WERI-Rb-1 (cell line): ENCODE measurements at places on chromosomes 5 and 9.

GRCh38 chr9:70044490-70045307 lies 1.1 kb downstream of the MAMDC2 start:
- no peak for DNase-seq

DNA sequence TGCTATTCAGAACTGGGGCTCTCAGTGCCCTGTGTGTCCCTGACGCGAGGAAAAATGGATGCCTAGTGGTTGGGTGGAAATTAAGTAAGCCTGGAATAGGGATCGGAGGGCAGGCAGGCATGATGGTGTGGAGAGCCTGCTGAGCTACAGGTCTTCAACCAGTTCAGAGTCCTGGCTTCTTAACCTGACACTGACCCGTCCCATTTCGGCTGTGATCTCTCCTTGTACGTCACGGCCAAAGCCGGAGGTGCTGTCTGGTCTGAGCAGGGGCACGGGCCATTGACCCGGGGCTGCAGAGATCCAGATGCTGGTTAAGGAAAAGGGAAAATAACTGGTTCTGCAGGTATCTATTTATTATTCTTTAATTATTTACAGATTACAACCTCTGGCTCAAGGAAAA lies 27.9 kb downstream of the RHOBTB3 start:
- DNase-seq = no peak

GRCh38 chr5:154862766-154863165 lies 4.3 kb downstream of the CNOT8 start:
- no peak for DNase-seq

DNA sequence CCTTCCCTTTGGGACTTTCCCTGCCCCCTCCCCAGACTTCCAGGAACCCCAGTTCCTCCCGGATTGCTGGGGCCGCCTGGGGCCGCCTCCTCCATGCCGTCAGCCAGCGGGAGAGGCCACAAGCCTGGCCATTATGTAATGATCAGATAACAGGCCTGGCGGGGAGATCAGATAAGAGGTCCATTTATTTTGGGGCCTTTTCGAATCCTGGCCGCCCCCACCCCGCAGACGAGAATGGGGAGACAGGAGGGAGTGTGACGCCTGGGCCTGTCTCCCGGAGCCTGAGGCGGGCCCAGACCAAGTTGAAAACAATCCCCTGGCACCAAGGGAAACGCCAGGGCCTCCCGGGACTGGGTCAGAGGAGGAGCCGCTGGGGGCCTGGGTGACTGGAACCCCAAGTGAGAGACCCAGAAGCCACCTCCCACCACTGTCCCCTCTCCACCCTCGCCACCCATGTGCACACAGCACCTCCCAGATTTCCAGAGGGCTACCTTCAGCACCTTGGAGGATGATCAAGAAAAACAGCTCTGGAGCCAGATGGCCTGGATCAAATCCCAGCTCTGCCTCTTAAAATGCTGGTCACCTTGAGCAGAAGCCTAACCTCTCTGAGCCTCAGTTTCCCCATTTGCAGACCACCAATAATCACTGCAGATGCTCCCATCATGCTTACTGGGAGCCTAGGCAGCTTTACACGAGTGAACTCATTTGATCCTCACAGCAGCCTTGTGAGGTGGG lies 7.8 kb downstream of the ENG start:
- peak; percentile 81 for DNase-seq

GRCh38 chr9:4985386-4986266 lies 554 bp downstream of the JAK2 start:
- DNase-seq = peak; percentile 64

DNA sequence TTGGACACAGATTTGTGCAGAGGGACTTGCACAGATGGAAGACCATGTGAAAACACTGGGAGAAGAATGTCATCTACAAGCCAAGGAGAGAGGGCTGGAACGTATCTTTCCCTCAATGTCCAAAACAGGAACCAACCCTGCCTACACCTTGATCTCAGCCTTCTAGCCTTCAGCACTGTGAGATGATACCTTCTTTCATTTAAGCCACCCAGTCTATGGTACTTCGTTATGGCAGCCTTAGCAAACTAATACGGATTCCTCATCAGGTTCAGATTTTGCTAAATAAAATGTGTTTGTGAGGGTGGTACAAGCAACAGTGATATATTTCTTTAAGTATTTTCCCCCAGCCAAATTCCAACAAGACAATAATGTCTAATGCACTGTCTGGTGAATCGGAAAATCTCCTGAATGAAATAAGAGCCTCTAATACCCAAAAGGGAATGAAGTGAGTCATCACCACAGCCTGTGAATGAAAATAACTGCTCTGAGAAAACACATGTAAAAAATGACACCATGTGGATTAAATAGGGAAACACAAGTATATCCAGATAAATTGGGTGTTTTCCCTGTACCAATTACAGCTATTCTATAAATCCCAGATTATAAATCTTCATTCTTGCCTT lies 182.8 kb upstream of the TARS1 start:
- no peak for DNase-seq

DNA sequence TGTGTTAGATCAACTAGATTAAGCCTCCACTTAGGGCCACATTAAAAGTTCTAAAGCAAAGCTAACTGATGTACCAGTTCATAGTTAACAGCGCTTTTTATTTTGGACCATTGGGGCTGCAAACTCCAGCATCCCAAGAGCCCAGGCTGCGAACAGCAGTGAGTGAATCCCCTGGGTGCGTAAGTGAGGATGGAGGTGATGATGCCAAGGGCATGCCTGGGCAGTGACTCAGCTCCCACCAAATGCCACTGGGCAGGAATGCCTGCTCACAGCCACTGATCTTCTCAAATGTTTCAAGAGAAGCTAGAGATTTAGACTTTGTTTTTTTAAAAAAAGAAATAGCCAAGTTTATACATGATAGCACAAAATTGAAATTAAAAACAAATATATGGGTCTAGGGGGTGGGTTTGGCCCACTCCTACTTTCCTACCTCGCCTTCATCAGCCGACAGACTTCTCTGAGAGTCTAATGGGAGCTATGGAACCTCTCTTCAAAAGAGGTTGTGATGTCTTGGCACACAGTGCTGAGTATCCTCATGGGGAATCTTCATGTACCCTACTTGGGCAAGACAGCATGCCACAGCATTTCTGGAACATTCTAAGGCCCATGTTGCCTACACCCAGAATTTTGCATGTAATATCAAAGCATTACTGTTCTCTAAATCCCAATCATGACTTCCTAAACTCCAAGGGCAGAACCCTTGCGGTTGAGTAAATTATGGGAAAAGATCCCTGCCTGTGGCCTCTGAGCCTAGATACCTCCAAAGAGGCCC lies 398.1 kb downstream of the EBF1 start:
- DNase-seq = no peak

DNA sequence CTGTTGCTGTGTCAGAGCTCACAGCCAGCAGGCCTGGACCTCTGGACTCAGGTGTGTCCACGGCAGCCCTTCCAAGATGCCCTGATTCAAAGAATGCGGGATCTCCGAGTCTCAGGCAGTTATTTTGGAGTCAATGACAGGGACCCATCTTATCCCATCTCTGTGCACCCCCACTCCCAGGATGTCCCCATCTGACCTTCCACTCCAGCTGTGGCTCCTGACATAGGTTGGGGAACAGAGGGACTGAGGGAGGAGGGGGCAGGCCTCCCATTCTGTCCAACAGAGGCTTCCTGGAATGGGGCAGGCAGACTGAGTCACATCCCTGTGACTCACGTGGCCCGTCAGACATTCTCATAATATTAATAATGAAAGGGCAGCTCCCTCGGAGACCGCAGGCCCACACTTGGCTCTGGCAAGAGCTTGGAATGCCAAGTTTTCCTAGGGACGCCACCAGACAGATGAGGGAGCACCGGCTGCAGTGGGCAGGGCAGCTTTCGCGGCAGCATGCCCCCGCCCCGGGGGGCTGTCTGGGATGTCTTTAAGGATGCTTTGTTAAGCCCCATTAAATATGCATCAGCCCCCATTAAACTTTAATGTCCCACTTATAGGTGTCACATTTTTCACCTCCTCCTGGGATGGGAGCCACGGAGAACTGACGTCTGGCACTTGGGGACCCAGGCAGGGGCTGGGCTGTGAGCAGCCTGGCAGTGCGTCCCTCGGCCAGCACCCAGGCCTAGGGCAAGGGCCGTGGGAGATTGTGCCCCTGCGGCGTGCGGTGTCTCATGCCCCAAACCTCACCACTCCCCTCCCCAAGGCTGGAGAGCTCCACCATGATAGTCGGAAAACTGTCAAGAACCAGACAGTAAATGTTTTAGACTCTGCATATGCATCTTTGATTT lies 23.6 kb upstream of the FIBCD1 start:
- DNase-seq = no peak

- no peak for DNase-seq
Observed at GRCh38 chr9:96447406-96447805, 2.6 kb upstream of the HABP4 start.

DNA sequence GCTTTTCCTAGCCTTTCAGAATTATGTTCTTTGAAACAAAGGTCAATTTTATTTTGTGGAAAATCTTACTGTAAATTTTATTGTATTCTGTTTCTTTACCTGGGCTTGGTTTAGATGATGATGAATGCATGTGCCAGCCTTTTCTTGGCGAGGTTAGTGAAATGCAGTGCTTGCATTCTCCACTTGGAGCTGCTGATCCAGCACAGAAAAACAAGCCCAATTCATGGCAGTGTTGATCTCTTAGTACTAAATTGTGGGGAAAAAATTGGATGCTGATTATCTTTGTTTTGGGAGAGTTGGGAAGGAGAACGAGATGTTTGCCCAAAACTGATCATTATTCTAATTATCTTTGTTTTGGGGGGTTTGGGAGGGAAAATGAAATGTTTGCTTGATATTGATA lies 3.7 kb downstream of the HABP4 start:
- DNase-seq = no peak

DNA sequence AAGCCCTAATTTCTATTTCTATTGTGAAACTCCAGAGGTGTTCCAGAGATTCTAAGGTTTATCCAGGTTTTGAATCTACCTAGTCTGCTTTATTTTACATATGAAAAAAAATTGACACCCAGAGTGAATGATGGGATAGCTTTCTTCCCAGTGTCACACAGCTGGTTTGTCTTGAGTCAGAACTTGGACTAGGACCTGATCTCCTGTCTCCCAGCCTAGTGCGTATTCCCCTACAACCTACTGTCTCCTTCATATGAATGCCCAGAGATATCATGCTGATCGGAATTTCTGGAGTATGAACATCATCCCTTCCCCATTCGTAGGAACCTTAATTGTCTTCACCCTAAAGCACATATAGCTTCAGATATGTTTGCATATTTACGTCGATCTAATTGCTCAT lies 524.2 kb downstream of the SPATA31D1 start:
- DNase-seq = no peak

DNA sequence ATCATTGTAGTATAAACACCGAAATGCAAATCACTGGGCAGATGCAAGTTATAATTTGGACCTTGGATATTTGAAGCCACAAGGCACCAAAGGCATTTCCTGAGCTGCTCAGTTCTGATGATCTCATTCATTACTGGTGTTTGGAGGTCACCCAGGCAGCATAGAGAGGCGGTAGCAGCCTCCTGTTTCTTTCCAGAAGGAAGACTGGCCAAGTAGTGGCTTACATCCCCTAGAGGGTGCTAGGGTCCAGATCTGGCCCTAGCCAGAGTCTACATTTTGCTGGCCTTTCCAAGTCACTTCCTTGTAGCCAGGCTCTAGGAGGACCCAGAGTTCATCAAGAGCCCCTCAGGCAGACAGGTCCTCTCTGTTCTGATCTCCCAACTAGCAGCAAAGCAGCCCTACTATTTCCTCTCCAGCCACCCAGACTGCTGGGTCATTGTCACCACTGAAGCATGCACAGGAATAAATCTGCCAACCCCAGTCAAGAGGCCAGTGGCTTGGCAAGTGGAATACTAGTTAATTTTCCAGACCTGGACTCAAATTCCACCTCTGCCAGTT lies 33.4 kb upstream of the TTC1 start:
- DNase-seq = peak; percentile 53

GRCh38 chr9:36690412-36691168 lies 117.9 kb downstream of the MELK start:
- no peak for DNase-seq

GRCh38 chr9:133008406-133008805 lies 22.4 kb upstream of the GTF3C5 start:
- DNase-seq = peak; percentile 2

DNA sequence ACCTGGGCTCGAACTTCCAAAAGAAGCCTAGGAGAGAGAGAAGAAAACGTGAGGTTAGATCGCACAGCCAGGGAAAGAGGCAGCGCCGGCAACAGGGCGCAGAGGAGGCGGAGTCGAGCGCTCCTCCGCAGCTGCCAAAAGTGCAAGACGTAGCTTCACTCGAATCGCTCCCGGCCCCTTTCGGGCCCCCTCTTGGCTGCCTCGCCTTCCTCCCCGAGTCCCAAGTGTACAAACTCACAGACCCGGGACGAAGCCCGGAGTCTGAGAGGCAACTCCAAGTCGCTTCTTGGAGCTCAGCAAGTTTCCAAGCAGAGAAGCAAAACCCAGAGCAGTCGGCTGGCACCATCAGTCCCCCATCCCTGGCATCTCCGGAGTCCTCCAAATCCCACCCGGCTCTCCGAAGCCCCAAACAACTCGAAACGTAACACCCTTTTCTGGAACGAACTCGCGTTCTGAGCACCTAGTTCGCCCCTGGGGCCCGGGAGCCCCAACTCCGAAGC lies 1.2 kb downstream of the MIER3 start:
- DNase-seq = no peak

DNA sequence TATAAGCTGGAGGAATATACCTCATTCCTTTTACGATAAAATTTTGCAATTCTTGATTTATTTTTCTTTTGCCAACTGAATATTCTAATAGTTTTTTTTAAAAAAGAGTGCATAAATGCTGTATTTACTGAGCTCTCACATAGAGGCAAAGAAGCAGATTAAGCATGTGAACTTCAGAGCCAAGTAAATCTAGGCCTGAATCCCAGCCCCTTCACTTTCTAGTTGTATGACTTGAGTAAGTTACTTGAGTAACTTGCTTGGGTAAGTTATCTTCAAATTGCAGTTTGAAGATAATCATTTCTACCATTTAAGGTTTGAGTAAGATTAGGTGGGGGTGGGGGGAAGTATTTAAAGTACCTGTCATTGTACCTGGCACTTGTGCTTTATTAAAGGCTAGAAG lies 21.8 kb downstream of the LURAP1L start:
- DNase-seq = no peak

DNA sequence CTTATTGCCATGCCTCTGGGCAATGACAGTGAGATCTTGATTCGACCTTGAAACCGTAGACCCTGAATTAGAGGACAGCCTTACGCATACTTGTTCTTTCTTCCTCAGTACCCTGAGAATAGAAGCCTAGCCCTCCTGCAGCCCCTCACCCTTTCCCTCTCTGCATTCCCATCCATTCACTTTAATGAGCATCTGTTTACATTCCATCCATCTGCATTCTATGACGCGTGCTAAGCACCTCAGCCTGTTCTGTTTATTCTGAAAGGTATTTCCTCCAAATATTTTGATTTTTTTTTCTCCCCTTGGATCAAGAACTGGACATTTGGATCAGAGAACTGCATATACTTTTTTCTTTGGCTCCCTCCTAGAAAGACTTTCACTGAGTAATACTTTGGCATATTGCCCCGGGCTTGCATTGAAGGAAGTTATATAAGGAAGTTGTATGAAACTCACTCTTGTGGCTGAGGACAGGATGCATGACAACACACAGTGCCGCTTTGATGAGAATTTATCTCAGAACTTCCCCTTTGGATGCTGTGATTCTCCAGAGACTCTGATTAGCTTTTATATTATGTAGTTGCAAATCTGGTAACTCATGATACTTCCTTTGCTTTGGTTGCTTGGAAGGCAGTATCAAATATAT lies 15.7 kb downstream of the TMEM8B start:
- no peak for DNase-seq
